Immature natural killer cell (primary cell): ENCODE measurements at places on chromosomes 6 and 20. TPM values are rescaled to one million over a fixed set of nuclear protein-coding genes. Genes with fewer than 3 reads are reported as not detected.

- no peak for DNase-seq
Observed at GRCh38 chr20:52937591-52938100, 34.5 kb upstream of the TSHZ2 start.

- DNase-seq = no peak
Observed at GRCh38 chr6:23377830-23378229, 748.2 kb upstream of the NRSN1 start.

DNA sequence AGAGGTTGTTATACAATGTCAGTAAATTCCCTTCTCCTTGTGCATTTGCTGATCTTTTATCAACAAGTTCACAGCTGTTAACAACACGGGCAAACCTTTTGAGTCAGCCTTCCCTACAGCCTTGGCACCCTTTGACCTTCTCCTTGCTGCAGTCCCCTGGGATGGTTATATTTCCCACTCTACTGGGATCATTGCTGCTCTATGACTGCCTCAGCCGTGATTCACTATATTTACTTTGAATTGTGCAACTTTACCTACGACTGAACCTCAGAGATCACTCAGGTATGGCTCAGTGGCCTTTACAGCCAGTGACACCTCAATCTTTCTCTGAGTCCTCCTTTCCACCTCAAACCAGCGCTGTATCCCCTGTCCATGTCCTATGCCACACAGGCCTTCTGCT lies 1293.3 kb downstream of the EPHA7 start:
- no peak for DNase-seq

GRCh38 chr20:45948742-45949541 lies 14.5 kb downstream of the PCIF1 start:
- DNase-seq = no peak

GRCh38 chr20:24153101-24154040 lies 164.8 kb upstream of the GGTLC1 start:
- no peak for DNase-seq

The IMPG1 gene
- polyA plus RNA-seq = not detected

DNA sequence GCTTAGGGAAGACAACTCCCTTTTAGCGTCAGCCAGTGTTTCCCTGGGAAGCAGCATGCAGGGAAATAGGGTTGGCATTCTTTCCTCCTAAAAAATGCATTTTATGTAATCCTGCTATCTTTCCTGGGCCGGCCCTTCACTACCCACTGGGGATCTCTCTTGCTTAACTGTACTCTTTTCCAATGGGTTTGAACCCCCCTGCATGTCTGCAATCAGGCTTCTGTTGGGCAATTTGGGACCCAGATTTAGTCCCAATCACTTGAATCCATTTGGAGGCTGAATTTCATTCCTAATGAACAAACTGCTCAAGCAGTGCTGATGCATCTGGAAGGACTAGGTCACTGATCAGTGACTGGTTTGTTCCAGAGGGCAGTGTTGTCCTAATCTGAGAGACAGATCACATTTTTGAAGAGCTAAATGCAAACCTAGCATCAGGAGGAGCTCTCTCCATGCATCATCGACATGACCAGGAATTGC lies 152.0 kb downstream of the TSHZ2 start:
- no peak for DNase-seq

The SENP6 gene
- 57.3 TPM for polyA plus RNA-seq

The BANF2 gene
- polyA plus RNA-seq = not detected

The PLCB4 gene
- polyA plus RNA-seq = not detected

DNA sequence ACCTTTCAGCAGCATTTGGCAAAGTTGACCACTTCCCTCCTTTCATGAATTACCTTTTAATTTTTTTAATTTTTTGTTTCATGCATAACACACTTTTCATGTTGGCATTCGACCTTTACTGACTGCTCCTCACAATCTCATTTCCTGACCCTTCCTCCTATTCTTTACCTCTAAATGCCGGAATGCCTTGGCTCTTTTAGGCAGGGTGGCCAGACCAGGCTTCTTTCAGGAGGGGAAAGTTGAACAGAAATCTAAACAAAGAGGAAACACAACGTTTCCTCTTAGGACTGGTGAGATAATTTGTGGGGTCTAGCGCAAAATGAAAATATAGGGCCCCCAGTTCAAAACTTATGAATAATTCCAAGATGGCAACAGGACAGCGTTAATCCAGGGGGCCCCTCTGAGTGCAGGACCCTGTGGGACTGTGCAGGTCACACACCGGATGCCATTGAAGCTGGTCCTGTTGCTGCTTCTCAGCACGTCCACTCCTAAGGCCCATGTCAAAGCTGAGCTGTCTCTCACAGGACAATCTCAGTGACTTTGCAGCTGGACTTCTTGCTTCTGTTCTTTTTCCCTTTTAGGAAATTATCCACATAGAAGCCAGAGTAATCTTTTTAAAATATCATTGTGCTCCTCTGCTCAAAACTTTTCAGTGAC lies 313.8 kb downstream of the HDGFL1 start:
- no peak for DNase-seq

GRCh38 chr6:40669343-40669742 lies 82.2 kb upstream of the LRFN2 start:
- no peak for DNase-seq

DNA sequence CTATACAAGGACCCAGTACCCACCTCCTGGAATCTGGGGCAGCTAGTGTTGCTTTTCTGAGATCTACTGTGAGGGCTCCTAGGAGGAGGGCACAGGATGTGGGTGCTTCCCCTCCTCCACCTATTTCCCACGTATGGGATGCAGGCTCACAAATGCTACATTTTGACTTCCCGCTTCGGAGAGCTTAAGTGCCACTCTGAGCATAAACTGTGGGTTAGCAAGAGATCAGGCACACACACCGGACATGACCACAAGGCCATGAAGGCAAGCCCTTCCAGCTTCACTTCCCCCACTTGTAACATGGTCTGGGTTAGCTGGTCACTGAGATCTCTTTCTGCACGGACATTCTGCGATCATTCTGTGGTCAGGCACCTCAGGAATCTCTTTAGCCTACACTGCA lies 15.7 kb upstream of the TGM3 start:
- DNase-seq = no peak

The CALHM4 gene
- not detected for polyA plus RNA-seq

GRCh38 chr6:3287976-3288707 lies 29.4 kb downstream of the PSMG4 start:
- DNase-seq = no peak
